ENCODE measurements at places on chromosomes 4 and X.

DNA sequence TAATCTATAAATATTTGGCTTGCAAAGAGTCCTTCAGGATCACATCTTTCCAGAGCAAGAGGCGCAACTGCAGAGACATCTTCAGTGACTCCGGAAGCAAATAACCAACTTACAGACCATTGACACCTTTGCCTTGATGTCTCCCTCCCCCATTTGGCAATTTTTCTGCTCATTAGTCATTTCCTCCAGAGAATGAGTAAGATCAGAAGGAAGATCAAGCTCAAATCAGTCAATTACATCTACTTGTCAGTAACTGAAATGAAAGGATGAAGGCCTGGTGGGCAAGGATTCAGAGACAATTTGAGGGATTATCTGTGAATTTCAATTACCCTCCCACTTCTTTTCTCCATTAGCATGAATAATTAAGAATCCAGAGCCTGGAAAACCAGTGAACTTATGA lies 665.6 kb upstream of the CPEB2 start:
- DNase-seq: no peak

- DNase-seq: no peak
These were observed 12.3 kb upstream of the DTHD1 start for GRCh38 chr4:36269101-36269500.

DNA sequence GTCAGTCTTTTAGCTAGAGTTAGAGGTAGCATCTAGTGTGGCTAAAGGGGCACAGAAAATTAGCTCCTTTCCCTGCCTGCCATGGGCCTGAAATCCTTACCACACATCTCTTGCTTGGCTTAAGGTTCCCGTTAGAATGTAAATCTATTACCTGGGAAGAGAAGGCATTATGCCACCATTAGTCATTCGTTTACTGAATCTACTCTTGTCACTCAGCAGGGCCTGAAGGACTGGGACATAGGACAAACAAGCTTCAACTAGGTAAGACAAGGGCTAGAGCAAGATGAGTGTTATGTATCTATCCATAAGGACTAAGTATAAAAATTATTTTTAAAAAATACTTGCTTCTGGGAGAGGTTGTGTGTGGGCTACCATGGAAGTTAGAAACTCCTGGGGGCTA lies 112.4 kb downstream of the CT47B1 start:
- no peak for DNase-seq

DNA sequence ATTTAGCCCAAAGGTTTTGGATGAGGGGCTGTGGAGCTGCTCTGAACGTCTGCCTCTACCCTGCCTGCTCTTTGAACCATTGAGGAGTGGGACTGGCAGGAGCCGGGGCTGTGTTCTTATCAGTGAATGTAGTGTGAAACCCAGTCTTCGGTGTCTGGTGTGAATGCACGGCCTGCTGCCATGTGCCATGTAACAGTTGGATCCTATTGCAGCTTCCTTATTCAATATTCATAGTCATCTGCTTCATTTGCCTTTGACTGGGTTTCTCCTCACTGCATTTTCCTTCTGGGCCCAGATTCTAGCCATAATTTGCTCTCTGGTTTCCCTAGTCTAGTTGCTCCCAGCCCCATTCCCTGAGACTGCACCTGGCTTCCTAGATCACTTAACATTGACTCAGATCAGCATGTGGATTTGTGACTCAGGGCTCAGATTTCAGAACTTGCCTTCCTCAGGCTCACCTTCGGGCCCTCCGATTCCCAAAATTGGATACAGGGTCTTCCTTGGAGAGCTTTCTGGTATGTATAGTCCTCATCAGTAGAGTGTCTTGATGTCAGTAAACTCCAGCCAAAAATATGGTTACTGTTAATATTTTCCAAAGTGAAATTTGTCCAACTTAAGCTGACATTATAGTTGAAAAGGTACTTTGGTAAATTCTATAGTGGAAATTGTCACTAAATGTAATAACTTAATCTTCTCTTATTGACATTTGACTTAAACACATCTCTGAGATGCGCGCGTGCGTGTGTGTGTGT lies 94.0 kb upstream of the DDIT4L start:
- no peak for DNase-seq

DNA sequence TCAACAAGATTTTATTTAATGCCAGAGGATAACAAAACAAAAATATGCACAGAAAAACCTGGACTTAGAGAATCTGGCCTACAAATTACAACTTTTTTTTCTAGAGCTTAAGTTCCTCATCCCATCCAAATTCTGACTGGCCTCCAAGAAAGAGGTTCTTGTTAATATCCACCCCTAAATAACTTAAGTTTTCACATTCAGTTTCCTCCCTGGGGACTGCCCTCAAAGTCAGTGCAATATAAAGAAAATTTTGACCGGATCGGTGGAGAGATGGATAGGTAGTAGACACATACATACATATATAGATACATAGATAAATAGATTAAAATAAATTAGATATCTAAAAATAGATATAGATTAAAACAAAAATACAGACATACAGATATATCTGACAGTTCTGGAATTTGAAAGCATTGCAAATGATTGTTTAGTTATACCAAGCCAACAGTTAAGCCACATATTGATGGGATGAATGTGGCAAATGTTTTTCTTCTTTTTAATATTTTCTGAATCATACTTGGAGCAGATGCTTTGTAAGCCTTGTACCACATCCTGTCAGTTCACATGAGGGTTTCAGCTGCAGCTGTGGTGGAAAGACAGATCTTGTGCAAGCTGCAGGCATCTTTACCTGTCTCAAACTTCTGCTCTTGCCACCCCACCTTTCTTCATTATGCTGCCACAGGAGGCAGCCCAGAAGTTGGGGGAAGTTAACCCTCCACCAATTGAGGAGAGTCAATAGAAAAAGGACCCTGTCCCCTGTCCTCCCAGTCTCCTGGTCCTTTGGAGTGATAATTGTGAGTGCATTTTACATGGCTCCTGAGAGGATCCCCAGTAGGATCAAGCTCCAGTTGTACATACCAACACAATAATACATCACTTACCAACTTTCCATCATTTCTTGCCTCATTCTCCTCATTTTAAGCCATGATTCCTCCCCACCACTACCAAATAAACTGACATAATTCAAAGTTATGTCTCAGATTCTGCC lies 58.5 kb upstream of the PRDM8 start:
- DNase-seq: no peak

DNA sequence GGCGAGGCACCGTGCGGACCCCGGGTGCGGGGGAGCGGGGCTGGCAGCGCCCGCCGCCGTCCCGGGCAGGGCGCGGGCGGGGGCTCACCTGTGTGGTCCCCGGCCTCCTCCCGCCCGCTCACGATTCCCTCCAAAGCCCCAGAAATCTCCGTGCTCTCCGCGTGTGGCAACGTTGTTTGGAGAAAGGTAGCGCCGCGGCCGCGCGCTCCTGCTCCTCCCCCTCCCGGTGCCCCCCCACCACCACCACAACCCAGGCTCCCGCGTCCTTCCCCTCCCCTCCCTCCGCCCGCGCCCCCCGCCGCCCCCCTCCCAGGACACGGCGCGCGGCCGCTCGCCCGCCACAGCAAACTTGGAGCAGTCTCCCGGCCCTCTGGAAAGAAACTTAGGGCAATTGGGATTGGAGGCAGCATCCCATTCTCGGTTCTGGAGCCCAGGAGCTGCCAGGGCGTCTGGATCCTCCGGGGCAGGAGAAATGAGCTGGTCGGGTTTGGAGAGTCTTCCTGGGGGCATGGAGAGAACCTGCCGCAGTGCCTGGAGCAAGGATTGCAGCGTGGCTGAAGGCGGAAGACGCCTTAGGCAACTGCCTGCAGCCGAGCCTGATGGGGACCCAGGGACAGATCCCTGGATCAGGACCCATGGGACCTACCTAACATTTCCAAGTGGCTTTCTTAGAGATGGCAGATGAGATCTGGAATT lies 855 bp downstream of the KLF3 start:
- no peak for DNase-seq

DNA sequence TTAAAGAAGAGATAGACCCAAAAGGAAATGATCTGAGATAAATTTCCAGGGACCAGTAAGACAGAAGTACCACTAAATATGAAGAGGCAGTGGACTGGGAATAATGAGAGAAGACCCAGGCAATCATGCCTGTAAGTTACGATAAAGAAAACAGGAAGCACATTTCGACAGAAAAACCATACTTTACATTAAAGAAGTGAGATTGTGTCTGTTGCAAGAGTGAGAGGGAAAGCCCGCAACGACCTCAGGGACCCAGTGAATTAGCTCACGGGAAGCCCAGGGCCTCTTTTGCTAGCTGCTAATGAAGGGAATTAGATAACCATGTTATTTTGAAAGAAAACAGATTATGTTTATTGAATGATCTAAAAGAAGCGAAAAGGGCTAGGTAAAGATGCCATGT lies 28.9 kb upstream of the ACSL1 start:
- DNase-seq: no peak

DNA sequence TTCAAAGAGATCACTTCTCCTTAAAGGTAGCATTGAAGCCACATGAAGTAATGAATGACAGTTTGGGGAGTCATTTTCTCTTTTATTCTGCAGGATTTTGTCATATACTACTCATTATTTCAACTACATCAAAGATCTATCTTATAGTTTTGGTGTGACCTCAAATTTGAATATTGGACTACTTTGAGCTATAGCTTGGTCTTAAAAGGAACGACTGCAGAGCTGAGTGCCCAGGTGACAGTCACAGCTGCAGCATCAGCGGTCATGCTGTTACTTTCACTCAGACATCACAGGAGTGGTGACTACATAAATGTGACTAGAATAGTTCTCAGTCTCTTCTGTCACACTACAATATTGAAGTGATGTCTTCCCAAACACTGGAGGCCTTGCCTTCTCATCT lies 10.7 kb upstream of the SPCS3 start:
- no peak for DNase-seq

DNA sequence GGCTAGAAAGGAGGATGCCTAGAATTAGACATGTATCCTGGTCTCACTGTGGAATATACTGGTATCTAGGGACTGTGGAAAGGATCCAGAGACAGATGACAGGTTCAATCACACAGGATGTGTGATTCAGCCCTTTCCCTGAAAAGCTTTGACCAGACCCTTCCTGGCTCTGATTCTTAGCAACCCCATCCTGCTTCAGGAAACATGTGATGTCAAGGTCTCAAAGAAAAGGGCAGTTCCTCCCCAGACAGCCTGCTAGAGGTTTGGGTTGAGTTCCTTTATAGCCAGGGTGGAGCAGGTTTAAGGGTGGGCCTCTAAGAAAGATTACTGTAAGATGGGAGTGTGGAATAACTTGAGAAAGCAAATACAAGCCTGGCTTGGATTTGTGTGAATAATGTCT lies 3.0 kb downstream of the BMP15 start:
- DNase-seq: no peak

DNA sequence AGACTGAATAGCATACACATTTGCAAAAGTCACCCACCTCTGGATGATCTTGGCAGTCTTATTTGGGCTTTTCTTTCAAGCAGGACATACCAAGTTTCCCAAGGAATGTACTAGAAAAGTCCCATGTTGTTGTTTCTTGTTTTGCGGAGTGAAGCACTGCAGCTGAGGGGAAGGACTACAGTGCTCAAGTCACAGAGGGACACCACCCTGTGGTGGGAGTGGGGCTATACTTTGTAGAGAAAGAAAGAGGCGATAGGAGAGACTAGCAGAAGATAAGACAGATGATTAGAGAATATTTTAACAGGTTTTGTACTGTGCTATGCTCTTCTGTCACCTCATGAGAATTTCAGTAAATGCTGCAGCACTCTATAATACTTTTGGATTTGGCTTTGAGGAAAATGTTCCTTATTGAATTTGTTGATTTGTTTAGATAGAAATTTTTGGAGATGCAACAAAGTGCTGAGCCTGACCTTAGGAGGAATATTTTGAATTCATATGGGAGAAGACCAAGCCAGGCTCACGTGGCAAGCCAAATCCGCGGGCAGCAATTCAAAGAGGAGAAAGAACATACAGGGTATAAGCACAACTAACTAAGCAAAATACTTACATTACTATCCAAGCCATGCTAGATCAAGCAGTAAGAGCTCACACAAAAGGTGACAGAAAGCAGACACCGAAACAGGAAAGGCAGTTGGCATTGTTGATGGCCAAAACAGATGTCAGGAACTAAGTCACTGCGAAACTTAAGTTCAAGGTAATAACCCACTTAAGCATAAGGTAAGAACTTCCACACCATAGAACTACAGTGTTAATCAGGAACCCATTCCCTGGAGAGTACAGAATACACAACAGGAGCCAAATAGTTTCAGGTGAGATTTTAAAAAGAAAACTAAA lies 280.3 kb upstream of the INTU start:
- DNase-seq: no peak

DNA sequence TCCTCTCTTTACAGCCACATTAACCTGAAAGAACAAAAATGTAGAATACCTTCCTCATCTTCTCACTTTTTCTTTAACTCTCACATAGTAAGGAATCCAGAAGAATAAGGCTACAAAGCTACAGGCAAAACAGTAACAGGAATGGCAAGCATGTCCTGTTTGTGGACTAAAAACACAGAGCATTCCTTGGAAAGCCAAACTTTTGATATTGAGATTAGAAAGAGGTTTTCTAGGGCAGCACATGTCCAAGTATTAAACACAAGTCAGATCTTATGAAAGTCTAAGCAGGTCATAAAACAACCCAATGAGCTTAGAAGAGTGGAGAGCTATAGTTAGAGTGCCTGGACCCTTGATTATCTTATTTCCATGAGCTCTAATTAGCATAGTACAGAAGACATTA lies 58.2 kb upstream of the FAM9C start:
- DNase-seq: no peak

DNA sequence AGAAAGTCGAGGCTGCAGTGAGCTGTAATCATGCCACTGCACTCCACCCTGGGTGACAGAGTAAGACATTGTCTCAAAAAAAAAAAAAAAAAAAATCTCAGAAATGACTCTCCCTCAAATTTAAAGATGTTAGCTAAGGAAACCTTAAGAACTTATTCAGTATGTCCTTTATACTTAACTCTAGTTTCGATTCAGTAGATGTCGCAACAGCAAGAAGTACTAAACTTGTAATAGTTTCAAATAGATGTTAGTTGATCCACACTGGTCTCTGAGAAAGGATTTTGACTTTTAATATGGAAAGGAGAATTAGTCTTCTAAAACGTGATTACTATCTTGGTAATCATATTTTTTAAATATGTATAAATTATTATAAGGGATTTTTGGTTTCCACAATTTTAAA lies 29.6 kb downstream of the NKX3-2 start:
- no peak for DNase-seq

- DNase-seq: no peak
These were observed 82.4 kb upstream of the CLCN4 start for GRCh38 chrX:10074241-10074941.

GRCh38 chr4:69058410-69059059 lies 37.7 kb upstream of the UGT2B7 start:
- DNase-seq: no peak

- no peak for DNase-seq
These were observed 1.1 kb downstream of the OGT start for GRCh38 chrX:71533851-71534561.

Data from activated CD8-positive, alpha-beta memory T cell treated with anti-CD3 and anti-CD28 coated beads for 48 hours (primary cell).